CD4-positive, alpha-beta memory T cell (primary cell): ENCODE measurements at places on chromosomes 12 and 14. TPM values are rescaled to one million over a fixed set of nuclear protein-coding genes. Genes with fewer than 3 reads are reported as not detected.

The AQP6 gene
- not detected for total RNA-seq

The ARID4A gene
- total RNA-seq: 84.1 TPM

The TPH2 gene
- total RNA-seq: not detected

The LPAR5 gene
- 10.2 TPM for total RNA-seq

The GLIPR1L1 gene
- not detected for total RNA-seq

The SALL2 gene
- total RNA-seq: 6.6 TPM

The HELB gene
- 64.9 TPM for total RNA-seq

The TSFM gene
- total RNA-seq: 18.9 TPM

The CCDC197 gene
- total RNA-seq: not detected

The TAS2R19 gene
- total RNA-seq: 2.1 TPM

The PIANP gene
- total RNA-seq: 1.5 TPM

The PLEKHD1 gene
- total RNA-seq: 0.30 TPM

The SPX gene
- total RNA-seq: 0.49 TPM
